ENCODE measurements at places on chromosomes 11 and 22.

GRCh38 chr22:43205261-43205691, 18.3 kb upstream of the TTLL12 start:
- DNase-seq, result no peak

GRCh38 chr11:1259076-1259461, 36.2 kb downstream of the MUC5B start:
- no peak for DNase-seq

- no peak for DNase-seq
These were observed 658.2 kb downstream of the NTM start for GRCh38 chr11:132028380-132029240.

DNA sequence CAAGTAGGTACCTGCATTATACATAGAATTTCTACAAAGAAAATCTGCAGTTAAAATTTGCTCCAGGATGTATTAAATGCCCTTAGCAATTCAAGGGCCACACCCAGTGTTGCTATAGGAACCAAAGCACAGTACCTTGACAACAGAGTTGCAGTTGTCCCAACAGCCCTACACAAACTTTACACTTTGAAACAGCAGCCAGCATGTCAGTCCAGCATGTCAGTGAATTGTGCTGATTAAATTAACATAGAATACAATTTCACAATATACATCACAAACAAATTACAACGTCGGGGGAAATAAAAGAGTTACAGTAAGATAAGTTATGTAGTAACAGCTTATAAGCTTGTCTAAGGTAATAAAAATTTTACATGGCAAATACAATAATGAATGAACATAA, 389.2 kb downstream of the SOX6 start:
- DNase-seq, result no peak

GRCh38 chr11:131583421-131583820, 213.0 kb downstream of the NTM start:
- DNase-seq, result no peak

All from activated CD4-positive, alpha-beta T cell treated with anti-CD3 and anti-CD28 coated beads for 4 hours (primary cell).